Stimulated activated CD4-positive, alpha-beta T cell treated with anti-CD3 and anti-CD28 coated beads, Interleukin-1b, Interleukin-23, amount 100 ng/mL, for 1 hour (primary cell): ENCODE measurements at places on chromosomes 3 and 15.

GRCh38 chr15:38514601-38515000 is 50.0 kb downstream of the RASGRP1 start:
- no peak for DNase-seq

- no peak for DNase-seq
Observed at GRCh38 chr15:58520936-58521292, 89.1 kb downstream of the LIPC start.

DNA sequence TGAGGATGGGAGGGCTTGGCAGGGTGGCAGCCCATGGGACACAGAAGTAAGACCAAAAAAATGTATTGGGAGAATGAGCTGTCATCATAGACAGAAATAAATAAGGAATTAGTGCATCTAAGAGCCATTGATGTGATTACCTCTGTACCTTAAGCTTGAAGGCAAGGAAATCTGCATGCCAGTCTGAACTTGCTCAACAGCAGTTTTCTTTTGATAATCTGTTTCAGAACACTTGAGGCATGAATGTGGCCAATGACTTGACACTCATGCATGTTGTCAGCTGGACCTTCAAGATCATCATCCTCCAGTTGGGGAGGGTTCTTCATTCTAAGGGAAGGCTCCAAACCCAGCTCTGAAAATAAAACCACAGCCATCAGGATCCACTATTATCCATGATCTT is 148.5 kb downstream of the DCLK3 start:
- DNase-seq = no peak

DNA sequence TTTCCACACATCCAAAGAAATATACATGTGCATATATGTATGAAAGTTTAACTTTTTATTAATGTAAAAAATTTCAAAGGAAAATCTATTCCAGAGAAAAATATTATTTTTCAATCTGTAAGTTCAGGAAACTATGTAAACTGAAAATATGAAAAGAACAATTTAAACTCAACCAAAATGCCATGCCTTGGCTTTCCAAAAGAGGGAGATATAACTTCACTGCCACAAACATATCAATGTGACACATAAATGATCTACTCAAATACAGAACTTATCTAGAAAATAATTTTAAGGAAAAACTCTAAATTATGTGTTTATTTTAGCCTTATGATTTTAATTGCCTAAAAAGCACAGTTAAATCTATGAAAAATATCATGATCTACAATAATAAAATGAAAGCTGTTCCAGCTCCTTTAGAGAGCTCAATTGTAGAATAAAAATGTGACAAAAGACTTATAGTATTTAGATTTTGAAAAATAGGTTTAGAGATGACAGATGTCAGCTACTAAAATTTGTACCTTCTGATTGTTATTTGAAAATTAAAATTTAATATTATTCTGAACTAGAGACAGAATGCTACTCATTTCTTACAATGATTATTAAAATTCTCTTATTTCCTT is 94.8 kb downstream of the GBE1 start:
- no peak for DNase-seq

DNA sequence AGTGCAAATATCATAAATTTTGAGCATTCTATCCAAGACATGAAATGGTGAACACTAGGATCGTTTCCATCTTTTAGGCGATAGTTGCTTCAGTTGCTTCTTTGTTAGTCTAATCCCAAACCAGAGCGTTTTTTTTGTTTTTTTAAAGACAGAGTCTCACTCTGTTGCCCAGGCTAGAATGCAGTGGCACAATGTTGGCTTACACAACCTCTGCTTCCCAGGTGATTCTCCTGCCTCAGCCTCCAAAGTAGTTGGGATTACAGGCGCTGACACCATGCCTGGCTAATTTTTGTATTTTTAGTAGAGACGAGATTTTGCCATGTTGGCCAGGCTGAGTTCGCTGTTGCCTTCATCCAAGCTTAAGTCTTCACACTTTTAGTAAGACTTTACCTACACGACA is 265.3 kb downstream of the SHQ1 start:
- DNase-seq = no peak

DNA sequence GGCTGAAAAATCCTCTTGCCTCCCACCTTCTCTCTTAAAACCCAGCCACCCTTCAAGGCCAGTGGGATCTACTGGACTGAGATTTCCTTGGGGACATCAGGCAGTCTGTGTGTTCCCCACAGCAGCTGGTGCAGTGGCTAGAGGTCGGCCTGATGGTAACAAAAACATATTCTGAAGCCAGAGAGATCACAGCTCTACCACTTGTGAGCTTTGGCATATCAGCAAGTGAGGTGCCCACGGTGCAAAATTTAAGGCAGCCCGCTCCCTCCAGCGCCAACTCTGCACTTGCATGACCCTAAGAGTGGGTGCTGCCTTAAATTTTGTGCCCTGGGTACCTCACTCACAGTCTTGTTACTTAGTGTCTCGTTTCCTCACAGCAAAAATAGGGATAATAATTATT is 97.2 kb downstream of the MESD start:
- no peak for DNase-seq

GRCh38 chr15:65370885-65371284 is 6.9 kb downstream of the IGDCC3 start:
- DNase-seq = no peak

- DNase-seq = no peak
Observed at GRCh38 chr15:25331860-25332259, 107.0 kb downstream of the UBE3A start.

- DNase-seq = no peak
Observed at GRCh38 chr15:81003097-81003350, 2.3 kb downstream of the TLNRD1 start.

DNA sequence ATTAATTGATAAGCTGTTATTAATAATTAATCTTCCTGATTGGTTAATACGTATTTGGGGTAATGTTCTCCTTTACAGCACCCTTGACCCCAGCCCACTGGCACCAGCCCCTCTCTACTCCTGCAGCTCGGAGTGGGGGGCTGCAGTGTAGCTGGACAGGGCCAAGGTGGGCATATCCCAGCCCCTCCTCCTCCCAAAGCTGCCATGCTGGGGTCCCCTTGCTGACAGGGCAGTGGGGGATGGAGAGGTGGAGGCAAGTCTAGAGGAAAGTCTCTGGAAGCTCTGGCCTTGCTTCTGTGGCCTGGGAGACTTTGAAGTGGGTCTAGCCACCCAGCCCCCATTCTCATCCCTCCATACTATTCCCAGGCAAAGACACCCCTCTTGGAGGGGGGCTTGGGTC is 35.8 kb downstream of the HCN4 start:
- DNase-seq = no peak

DNA sequence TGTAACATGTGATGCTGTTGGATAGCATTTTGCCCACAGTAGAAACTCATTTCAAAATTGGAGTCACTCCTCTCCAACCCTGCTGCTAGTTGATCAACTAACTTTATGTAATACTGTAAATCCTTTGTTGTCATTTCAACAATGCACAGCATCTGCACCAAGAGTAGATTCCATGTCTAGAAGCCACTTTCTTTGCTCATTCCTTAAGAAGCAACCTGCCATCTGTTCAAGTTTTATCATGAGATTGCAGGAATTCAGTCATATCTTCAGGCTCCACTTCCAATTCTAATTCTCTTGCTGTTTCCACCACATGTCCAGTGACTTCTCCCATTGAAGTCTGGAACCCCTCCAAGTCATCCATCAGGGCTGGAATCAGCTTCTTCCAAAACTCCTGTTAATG is 42.9 kb downstream of the AKAP13 start:
- DNase-seq = no peak

GRCh38 chr3:150723946-150724345 is 20.2 kb upstream of the ERICH6 start:
- DNase-seq = no peak
